B cell (primary cell): ENCODE measurements at places on chromosomes 16 and 17.
A peak's percentile ranks its signal among the peaks of the same experiment; 100 is the strongest.

GRCh38 chr17:70206361-70207010 is 37.2 kb downstream of the KCNJ2 start:
- DNase-seq = no peak

- no peak for DNase-seq
These were observed 8.3 kb upstream of the CDH5 start for GRCh38 chr16:66358231-66358630.

GRCh38 chr17:17725752-17726457 is 44.6 kb downstream of the RAI1 start:
- DNase-seq = no peak

GRCh38 chr17:40089077-40089895 is 11.1 kb downstream of the NR1D1 start:
- no peak for DNase-seq

GRCh38 chr17:65403626-65404025 is 157.8 kb downstream of the AXIN2 start:
- DNase-seq = no peak

GRCh38 chr17:1012823-1013728 is 16.1 kb downstream of the TIMM22 start:
- no peak for DNase-seq

DNA sequence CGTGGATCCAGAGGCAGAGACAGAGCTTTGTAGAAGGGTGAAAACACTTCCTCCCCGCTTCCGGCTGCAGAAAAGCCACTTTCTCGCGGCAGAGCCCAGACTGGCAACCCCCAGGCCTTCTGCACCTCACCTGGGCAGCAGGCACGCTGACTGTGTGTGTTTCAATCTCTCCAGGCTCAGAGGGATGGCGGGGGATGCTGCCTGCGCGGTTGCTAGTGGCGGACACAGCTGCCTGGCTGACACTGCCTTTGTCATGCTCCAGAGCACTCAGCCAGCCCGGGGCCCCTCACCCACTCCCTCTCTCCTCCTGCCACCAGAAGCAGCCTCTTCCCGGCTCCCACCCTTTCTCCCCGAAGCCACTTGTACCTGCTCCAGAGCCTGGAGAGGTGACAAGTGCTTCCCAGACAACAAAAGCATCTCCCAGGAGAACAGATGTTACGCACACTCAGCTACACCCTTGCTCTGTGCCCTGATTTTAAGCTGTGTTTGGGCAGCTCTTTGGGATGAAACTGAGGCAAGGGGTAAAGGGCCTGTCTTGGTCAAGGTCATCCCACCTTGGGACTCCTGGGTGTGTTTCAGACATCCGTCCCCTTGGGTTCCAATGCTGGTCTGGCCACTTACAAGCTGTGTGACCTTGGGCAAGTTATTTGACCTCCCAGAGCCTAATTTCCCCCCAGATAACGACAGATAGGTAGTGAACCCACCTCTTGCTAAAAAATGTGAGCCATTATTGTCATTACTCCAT is 9.2 kb upstream of the GLIS2 start:
- DNase-seq = peak; percentile 57

GRCh38 chr17:47277921-47278320 is 24.3 kb downstream of the ITGB3 start:
- DNase-seq = no peak

- DNase-seq = no peak
These were observed 1.9 kb upstream of the CLEC19A start for GRCh38 chr16:19283637-19284036.

GRCh38 chr16:82658796-82659195 is 32.0 kb downstream of the CDH13 start:
- DNase-seq = no peak

DNA sequence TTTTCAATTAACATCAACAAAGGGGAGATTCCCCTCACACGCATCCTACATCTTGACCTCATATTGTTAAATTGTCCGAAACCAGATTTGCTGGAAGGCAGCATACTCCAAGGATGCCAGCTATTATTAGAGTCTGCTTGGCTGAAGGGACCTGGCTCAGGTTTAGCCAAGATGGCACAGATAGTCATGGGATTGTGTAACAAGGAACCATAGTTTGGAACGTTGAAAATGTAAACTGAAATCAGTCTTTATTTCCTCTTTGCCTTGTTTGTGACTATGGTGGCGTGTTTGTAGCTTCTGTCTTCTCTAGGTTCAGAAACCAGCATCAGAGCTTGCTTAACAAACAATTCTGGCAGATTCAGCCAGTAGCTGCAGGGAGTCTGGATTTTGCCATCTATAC is 5.9 kb downstream of the ARSG start:
- no peak for DNase-seq
